Retina (tissue), 1 donor: ENCODE measurements at places on chromosomes 4 and X.
A peak's percentile ranks its signal among the peaks of the same experiment; 100 is the strongest.

GRCh38 chr4:118345813-118346212 is 7.0 kb downstream of the PRSS12 start:
- DNase-seq = no peak

GRCh38 chrX:134161162-134161561 is 75.8 kb upstream of the CCDC160 start:
- no peak for DNase-seq

- no peak for DNase-seq
Observed at GRCh38 chr4:189823591-189823990, 117.1 kb upstream of the FRG1 start.

- peak; percentile 21 for DNase-seq
Observed at GRCh38 chr4:173264684-173265185, 69.4 kb downstream of the HMGB2 start.

GRCh38 chr4:147863111-147863747 is 131.3 kb downstream of the ARHGAP10 start:
- DNase-seq = no peak

DNA sequence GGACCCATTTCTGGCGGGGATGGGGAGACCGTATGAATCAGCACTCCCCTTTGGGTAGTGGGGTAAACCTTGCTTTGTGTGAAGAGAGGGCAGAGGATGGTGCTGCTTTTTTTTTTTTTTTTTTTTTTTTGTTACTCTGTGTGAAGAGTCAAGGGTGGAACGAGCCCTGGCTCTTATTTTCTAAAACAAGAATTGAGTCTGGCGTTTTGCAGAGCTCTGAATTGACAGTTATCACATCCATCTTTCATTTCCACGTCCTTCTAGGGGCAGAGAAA is 1.2 kb downstream of the SLAIN2 start:
- no peak for DNase-seq

DNA sequence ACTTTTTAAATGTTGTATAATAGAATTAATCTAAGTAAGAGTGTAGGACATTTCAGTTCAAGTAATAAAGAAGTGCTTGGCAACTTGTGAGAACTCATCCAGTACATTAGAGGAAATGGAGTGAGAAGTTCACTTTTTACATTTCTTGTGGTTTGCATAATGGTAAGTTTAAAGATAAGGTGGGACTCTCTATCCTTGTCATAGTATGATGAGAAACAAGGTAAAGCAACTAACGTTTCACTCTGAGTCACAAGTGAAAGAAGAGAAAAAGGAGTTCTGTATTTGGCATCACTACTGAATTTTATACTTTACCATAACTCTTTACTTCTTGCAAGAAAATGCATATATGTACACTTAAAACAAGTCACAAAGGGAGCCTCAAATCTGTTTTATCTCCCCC is 219.4 kb downstream of the SLC4A4 start:
- no peak for DNase-seq
